T-helper 22 cell (primary cell): ENCODE measurements at places on chromosomes 12 and 14.

- no peak for DNase-seq
Measured at GRCh38 chr14:25090716-25091454, 40.9 kb upstream of the STXBP6 start.

GRCh38 chr14:103140316-103141109 is 17.3 kb downstream of the TNFAIP2 start:
- no peak for DNase-seq

DNA sequence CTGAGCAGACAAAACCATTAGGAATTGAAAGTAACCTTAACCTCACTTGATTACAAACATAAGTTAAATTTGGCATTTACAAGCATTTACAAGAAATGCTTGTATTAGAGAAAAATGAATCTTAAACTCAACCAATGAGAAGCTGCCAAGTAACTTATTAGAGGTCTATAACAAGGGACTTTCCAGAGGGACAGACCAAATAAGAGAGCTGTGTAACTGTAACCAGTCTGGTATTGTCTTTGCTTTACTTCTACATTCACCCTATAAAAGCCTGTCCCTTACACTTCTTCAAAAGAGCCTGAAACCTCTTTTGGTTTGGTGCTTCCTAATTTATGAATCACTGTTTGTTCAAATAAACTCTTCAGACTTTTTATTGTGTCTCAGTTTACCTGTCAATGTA is 450.0 kb upstream of the FAR2 start:
- DNase-seq, result no peak

- no peak for DNase-seq
Measured at GRCh38 chr14:89443042-89443629, 26.1 kb upstream of the FOXN3 start.

DNA sequence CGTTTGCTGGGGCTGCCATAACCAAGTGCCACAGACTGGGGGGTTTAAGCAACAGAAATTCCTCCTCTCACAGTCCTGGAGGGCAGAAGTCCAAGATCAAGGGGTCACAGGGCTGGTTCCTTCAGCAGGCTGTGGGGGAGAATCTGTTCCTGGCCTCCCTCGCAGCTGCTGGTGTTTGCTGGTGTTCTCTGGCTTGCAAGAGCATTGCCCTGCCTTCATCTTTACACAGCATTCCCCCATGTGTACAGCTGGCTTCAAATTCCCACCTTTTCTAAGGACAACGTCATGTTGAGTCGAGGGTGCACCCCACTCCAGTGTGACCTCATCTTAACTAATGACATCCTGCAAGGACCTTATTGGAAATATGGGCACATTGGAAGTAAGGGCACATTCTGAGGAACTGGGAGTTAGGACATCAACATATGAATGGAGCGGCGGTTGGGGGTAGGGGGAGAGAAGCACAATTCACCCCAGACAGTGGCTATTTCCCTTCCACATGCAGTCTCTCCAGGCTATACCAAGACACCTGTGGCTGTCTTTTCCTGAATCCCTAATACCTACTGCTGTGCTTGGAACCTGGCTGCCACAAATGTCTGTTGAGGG is 123.6 kb downstream of the FOXN3 start:
- no peak for DNase-seq

DNA sequence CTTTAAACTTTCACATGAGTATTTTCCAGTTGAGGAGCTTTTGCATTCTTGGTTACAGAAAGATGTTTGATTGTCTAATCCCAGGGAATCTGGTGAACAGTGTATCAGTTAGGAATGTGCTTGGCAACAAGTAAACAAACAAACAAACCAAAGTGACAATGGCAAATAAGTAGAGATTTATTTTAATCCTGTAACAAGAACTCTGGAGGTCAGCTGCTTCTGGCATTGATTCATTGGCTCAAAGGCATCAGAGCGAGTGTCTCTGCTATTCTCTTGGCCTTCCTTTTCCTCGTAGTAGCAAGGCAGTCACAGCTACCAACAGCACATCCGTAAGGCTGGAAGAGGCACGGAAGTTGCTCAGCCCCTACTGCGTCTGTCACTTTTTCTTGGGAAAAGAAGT is 37.2 kb downstream of the CRADD start:
- DNase-seq, result no peak

GRCh38 chr14:60981633-60982455 is 799 bp downstream of the SLC38A6 start:
- DNase-seq, result no peak

DNA sequence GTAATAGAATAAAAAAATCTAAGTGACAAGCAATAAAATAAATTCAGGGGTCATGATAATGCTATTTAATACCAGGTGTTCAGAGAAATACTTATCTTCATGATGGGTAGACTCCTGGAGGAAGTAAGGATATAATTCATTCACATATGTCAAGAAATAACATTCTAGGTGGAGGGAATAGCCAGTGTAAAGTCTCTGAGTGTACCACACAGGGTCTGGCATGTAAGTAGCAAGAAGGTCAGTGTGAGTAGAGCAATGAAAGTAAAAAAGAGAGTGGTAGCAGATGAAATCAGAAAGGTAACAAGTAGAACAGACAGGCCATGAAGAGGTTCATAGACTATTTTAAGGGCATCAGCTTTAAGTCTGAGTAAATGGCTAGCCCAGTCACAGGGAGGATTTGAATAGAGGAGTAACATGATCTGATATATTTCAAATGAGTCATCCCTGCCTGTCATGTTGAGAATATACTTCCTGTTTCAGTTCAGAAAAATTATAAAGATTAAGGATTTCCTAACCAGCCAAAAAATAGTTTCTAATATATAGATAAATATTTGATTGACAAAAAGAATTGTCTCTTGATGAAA is 519.9 kb downstream of the C12orf50 start:
- no peak for DNase-seq

- no peak for DNase-seq
Measured at GRCh38 chr12:104672501-104673265, 215.9 kb downstream of the CHST11 start.

DNA sequence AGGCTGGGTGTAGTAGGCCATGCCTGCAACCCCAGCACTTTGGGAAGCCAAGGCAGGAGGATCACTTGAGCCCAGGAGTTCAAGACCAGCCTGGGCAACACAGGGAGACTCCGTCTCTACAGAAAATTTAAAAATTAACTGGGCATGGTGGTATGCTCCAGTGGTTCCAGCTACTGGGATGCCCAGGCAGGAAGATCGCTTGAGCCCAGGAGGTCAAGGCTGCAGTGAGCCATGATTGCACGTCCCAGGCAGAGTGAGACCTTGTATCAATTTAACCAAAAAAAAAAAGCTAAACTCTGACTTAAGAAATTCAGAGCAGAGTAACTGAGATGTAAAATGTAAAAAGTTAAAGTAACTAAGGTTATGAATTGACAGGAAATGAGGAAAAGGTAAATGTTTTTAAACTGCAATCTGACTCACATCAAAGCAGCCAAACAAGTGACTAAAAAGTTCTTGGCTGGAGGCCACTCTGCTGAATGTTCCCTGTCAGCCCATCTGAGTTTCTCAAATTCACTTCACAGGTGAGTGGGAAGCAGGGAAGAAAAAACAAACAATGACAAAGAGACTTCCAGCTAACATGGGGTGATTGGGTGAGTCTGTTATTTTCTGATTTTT is 21.3 kb downstream of the PRKD1 start:
- no peak for DNase-seq

GRCh38 chr14:73140811-73141323 is 4.6 kb downstream of the PSEN1 start:
- DNase-seq, result no peak

DNA sequence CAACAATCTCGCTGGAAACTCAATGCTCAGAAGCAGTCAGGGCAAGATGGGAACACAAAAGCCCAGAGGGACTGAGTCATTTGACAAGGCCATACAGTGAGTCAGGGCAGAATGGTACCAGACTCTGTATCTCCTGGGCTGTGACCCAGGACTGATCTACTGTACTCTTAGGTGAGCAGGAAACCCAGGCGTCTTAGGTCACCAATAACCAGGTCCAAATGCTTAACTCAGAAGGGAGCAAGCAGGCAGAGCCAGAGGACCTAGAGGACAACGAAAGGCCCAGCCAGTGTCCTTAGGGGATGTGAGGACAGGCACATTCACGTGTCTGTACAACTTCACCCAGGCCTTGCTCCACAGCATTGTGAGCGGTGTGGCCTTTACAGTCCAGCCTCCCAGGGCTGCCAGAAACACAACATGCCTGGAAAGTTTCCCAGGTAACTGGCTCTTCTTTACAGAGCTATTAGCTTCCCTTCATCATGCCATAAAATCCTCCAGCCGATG is 69.9 kb downstream of the ARL6IP4 start:
- DNase-seq, result no peak

DNA sequence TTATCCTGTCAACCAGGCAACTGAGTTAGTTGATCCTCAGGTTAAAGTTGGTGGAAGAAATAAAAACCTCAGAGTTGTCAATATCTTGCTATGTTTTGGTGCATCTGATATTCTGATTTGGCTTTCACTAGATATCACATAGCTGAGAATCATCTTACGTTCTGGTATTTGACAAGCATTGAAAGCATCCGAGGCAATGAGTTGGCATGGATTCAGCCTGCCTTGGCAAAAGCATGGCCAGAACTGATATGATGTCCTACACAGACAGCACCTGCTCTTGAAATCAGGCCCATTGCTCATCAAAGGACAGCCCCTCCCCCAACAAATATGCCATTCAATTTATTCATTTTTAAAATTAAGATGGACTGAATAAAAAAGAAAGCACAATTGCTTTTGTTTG is 320.7 kb upstream of the ATP2B1 start:
- DNase-seq, result no peak

- DNase-seq, result no peak
Measured at GRCh38 chr12:107778383-107779025, 4.0 kb downstream of the ASCL4 start.

- DNase-seq, result no peak
Measured at GRCh38 chr14:75273272-75274049, 5.2 kb upstream of the FOS start.

DNA sequence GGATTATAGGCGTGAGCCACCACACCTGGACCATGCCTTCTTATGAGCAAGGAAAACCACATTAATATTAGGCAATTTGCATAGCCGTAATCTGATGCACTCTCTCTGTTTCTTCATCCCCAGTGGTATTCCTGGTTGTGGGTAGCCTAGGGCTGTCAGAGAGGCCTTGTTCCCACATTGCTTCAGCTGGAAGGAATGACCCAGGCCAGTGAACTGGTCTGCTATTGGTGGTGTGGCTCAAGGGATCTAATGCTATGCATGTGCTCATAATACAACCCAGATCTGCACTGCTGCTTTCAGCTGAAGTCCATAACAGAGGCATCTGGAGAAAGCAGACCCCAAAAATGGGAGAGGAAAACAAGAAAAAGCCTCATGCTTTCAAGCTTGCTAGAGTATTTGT is 33.1 kb upstream of the G2E3 start:
- no peak for DNase-seq

GRCh38 chr14:45359746-45360145 is 106.7 kb upstream of the MIS18BP1 start:
- no peak for DNase-seq

- DNase-seq, result no peak
Measured at GRCh38 chr14:65528069-65528468, 115.5 kb downstream of the FUT8 start.

DNA sequence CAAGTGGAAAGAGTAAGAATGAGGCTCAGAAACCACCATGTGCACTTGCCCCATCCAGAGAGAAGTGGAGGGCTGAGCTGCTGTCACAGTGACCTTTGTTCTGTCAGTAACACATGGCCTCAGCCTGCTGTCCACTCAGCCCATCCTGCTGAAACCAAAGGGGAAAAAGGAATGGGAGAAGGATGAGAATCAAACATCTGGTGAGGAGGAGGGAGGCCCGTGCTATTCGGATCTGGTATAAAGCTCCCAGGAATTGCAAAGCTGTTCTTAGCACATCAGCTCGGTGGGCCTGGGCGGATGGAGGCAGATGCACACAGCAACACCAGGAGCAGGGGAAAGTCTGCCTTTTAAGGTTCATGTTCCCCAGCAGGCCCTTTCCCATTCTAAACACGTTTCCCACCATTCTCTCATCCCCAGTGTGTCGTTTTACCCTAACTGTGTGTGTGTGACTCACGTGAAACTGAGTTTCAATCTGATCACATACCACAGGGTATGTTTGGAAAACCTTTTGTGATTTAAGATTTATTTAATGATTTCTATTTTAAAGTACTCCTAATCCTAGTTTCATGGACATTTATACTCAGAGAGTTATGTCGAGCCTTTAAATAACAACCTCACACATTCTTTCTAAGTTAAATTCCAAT is 36.8 kb downstream of the RTRAF start:
- no peak for DNase-seq

DNA sequence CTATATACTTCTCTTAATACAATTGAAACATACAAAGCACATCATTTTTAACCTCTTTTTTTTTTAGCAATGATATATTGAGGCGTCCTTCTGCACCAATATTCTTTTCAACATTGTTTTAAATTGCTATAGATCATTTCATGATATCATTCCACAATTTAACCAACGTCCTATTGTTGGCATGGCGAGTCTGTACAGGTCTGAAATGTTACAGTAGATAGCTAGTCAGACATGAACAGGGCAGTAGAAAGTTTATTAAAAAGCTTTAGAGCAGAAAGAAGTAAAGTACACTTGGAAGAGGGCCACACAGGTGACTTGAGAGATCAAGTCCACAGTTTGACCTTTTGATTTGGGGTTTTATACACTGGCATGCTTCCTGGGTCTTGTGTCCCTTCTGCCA is 279.0 kb downstream of the PAWR start:
- no peak for DNase-seq

- no peak for DNase-seq
Measured at GRCh38 chr12:19915392-19916195, 452.7 kb upstream of the PDE3A start.

GRCh38 chr12:72207079-72207478 is 65.1 kb upstream of the TRHDE start:
- no peak for DNase-seq

GRCh38 chr14:64973026-64973442 is 898 bp upstream of the RAB15 start:
- no peak for DNase-seq

- no peak for DNase-seq
Measured at GRCh38 chr12:12474471-12474928, 88.2 kb downstream of the DUSP16 start.

- no peak for DNase-seq
Measured at GRCh38 chr12:108637222-108637971, 3.7 kb upstream of the SELPLG start.

DNA sequence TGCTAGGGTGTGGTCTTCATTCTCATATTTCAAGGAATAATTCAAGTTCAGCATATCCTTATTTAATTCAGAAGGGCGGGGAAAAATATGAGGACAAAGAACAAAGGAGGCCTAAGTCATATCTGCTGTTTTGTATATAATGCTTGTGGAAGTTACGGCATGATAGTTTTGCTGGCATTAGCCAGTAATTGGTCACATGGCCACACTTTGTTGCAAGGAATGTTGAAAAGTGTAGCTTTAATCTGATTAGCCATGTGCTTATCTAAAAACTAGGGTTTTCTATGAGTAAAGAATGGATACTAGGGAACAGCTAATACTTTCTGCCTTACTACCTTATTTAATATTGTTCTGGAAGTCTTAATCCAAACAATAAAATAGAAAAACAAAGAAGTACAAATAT is 34.4 kb upstream of the E2F7 start:
- DNase-seq, result no peak
